Caco-2 (cell line): ENCODE measurements at places on chromosomes 1 and 21. TPM values are rescaled to one million over a fixed set of nuclear protein-coding genes. Genes with fewer than 3 reads are reported as not detected.
A peak's percentile ranks its signal among the peaks of the same experiment; 100 is the strongest.

DNA sequence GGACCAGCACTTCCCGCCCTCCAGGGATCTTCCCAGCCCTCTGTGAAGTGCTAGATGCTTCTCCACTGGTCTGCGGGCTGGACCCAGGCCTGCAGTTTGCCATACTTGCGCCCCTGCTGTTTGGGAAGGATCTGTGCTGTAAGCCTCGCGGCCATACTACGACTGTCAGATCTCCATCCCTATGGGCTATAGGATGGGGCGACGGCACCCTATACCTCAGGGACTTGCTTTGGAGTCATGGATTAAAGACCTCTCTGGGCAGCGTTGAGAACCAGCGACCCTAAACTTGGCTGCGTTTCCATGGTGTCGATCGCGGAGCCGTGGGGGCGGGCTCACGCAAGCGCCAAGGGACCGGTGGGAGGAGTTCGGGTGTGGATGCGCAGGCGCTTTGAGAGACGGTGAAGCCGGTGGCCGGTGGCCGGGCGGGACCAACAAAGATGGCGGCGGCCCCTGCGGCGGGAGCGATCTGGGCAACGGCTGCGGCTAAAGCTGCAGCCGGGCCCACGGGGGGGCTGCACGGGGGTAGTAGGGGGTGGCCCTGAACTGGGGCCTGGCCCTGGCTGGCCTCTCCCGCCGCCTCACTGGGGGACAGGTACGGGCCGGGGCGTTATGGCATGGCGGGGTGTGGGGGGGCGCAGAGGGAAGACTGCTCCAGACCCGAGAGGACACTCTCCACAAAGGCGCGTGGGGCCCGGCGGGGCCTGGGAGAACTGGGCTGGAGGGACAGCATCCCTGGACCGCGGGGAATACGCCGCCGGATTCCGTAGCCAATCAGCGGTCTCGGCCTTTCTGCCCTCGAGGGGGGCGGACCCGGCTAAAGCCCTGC lies at the start of gene USP21:
TSS of gene USP21 (plus strand) at position 414 of the 826 bp plus-strand sequence. CDS start 1,141 bp downstream, outside the sequence.
- peak; percentile 94 for DNase-seq

DNA sequence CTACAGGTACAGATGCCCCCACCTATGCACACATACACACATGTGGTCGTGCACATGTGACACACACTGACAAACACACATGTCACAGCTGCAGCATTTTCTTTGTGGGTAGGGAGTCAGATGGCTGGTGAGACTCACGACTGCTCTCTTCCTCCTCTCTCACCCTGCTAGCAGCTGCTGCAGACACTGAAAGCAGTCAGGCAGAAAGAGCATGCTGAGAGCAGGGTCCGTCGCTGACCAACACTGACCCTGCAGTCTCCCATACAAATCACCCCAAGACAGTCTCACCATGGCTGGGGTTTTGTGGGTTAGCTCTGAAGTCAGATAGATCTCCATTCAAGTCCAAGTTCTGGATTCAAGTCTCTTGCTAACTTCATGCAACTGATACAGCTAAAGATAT lies 188.3 kb downstream of the ASTN1 start:
- no peak for DNase-seq

GRCh38 chr1:155912056-155912536 lies 947 bp upstream of the RIT1 start:
- DNase-seq: no peak

GRCh38 chr1:93958032-93958725 lies 48.9 kb upstream of the GCLM start:
- no peak for DNase-seq

GRCh38 chr1:234533975-234534876 lies 55.2 kb upstream of the TARBP1 start:
- DNase-seq: no peak

DNA sequence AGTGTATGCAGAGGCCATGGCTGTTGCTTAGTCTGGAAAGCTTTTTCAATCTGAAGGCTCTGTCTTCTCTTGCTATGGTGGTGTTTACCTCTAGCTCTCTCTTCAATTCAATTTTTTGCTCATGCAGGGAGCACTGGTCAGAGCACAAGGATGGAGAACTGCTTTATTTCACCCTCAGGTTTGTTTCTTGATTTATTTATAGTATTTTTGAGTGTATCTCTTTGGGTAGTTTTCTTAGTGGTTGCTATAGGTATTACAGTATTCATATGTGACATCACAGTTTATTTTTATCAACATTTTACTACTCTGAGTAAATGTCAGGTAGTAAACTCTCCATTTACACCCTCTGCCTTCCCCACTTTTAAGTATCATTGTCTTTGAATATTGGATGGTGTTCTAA lies 147.9 kb downstream of the RASAL2 start:
- DNase-seq: no peak

GRCh38 chr1:23424293-23425192 lies at the start of gene TCEA3:
Gene TCEA3, minus strand, starts transcription at chr1:23424748. Its CDS starts 115 bp downstream, at chr1:23424633.
- peak; percentile 47 for DNase-seq

GRCh38 chr21:29557200-29557599 lies 258.5 kb downstream of the BACH1 start:
- no peak for DNase-seq

Gene CHRNB2
- 0.09 TPM in 1 of 2 replicates, not detected in the other for total RNA-seq

Gene TSPAN2
- total RNA-seq: 6.8 and 6.9 TPM in 2 replicates
